Spinal cord (tissue), 10 donors: ENCODE measurements at places on chromosomes 2 and 18. TPM values are rescaled to one million over a fixed set of nuclear protein-coding genes. Genes with fewer than 3 reads are reported as not detected.
A peak's percentile ranks its signal among the peaks of the same experiment; 100 is the strongest.

KIAA2012 gene
- total RNA-seq, result 1.2 TPM

- H3K27ac ChIP-seq, result no peak overlapping the region
- no peak for DNase-seq
- H3K27me3 ChIP-seq, result no peaks in the 10 kb centered on the region
- peaks cover 4% of the 10 kb centered on the region for H3K4me1 ChIP-seq
- no peaks in the 10 kb centered on the region for H3K36me3 ChIP-seq
- no peak overlapping the region for H3K4me3 ChIP-seq
These were observed 60.7 kb downstream of the ASXL2 start for GRCh38 chr2:25817630-25818029.

DNA sequence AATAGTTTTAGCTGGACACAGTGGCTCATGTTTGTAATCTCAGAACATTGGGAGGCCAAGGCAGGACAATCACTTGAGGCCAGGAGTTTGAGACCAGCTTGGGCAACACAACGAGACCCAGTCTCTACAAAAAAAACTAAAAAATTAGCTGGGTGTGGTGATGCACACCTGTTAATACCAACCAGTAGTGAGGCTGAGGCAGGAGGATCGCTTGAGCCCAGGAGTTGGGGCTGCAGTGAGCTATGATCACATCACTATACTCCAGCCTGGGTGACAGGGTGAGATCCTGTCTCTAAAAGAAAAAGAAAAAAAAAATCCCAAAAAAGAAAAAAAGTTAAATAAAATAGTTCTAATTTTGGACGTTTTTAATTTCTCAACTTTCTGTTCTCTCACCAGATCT lies 68.7 kb downstream of the MAP4K3 start:
- DNase-seq, result no peak
- H3K27ac ChIP-seq, result no peak overlapping the region
- H3K4me1 ChIP-seq, result no peaks in the 10 kb centered on the region
- no peak overlapping the region for H3K4me3 ChIP-seq
- no peaks in the 10 kb centered on the region for H3K36me3 ChIP-seq

- no peaks in the 10 kb centered on the region for H3K4me1 ChIP-seq
- no peak overlapping the region for H3K4me3 ChIP-seq
- peaks cover 3% of the 10 kb centered on the region for H3K36me3 ChIP-seq
- DNase-seq, result no peak
These were observed 75.2 kb downstream of the MAP2 start for GRCh38 chr2:209499069-209499468.

DNA sequence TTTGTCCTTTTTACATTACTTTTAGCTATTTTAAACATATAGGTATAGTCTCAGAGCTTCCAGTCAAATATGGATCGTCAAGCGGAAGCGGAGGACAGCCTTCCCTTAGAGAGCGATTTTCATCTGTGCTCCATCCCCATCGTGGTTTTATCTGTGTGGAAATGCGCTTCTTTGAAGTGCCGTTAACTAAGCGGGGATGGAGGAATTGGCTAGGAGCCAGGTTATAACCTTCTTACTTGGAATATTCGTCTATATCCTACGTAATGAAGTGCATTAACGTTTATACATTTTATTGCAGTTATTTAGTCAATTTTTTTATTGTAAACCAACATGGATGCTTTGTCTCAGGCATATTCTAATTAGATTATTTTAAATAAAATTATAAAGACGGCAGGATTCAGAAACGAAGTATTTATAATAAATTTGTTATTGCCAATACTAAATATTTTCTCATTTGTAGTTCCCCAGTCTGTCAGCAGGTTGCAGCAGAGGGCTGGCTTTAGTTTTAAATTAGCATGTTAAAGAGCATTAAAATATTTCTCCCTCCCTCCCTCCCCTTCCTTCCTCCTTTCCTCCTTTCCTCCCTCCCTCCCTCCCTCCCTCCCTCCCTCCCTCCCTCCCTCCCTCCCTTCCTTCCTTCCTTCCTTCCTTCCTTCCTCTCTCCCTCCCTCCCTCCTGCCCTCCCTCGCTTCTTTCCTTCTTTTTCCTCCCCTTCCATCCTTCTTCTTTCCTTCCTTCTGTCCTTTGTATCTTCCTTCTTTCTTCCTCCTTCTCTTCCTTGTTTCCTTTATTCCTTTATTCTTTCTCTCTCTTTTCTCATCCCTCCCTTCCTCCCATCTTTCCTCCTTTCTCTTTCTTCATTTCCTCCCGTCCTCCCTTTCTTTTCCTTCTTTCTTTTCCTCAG lies 80.6 kb upstream of the DOCK10 start:
- no peak overlapping the region for H3K4me3 ChIP-seq
- no peaks in the 10 kb centered on the region for H3K36me3 ChIP-seq
- H3K4me1 ChIP-seq, result no peaks in the 10 kb centered on the region
- peak; percentile 86 for DNase-seq
- no peaks in the 10 kb centered on the region for H3K27me3 ChIP-seq
